ENCODE measurements at places on chromosomes 2 and 18.

DNA sequence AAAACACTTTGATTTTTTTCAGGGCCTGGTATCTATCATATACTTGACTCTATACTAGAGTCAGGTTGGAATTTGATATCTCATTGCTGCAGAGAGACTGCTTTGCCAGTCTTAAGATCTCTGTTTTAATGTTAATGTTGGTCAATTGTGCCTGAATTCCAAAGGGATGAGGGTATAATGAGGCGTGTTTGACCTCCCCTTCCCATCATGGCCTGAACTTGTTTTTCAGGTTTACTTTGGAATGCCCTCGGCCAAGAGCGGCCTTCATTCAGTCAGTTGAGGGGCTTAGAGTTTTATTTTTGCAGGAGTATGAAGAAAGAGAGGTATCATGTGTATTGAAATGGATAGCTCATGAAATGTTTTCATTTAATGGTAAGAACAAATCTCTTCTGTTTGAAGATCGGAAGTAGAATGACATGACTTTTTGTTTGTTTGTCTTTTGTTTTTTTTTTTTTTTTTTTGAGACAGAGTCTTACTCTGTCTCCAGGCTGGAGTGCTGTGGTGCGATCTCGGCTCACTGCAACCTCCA, 119.0 kb downstream of the KIAA1328 start:
- DNase-seq: no peak

GRCh38 chr2:239803766-239804115, 221.4 kb downstream of the NDUFA10 start:
- no peak for DNase-seq

GRCh38 chr2:75703589-75704287, 7.0 kb downstream of the GCFC2 start:
- no peak for DNase-seq

DNA sequence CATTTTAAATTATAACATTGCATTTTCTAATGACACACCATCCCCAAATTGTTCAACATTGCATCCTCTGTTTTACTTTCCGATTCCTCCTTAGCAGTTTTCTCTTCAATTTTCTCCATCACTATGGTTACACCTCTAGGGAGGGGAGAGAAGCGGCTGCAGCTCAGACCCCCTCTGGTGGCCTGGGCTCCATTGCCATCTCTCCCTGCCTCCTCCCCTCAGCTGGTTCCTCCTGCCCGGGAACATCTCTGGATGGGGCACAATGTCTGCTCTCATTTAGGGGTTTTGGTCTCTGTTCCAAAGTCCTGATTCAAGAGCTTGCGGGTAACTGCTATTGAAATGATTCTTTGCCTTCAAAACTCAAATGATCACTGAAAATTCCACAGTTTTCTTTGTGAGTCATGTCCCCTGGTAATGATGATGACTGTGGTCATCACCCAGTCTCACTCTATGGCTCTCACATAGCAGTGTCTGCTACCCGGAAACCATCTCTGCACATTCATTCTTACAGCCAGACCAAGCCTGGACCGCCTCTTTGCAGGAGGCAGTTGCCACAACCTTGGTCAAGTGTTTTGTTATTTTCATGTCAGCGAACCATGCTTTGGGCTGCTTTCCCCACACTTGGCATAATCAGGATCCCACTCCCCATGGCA, 263.9 kb downstream of the ALPK2 start:
- no peak for DNase-seq

DNA sequence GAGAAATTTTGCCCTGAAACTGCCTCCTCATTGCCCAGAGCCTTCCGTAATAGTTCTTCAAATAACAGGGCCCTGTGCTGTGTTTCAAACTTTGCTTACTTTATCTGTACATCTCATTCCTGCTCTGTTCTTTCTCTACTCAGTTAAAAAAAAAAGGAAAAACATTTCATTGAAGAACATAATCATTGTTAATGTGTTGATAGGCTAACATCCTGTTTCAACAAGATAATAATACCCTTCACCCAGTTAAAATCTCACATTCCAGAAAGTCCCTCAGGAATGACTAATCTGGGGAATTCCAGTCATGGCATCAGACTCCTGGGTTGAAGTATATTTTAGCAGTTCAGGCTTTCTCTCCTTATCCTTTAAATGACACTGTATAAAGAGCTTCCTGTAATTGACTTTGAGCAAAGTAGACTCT, 45.6 kb upstream of the ITGAV start:
- DNase-seq: no peak

- DNase-seq: no peak
Measured at GRCh38 chr18:51623653-51624052, 426.2 kb upstream of the MEX3C start.

- no peak for DNase-seq
Measured at GRCh38 chr2:194549387-194549786, 1107.6 kb upstream of the SLC39A10 start.

DNA sequence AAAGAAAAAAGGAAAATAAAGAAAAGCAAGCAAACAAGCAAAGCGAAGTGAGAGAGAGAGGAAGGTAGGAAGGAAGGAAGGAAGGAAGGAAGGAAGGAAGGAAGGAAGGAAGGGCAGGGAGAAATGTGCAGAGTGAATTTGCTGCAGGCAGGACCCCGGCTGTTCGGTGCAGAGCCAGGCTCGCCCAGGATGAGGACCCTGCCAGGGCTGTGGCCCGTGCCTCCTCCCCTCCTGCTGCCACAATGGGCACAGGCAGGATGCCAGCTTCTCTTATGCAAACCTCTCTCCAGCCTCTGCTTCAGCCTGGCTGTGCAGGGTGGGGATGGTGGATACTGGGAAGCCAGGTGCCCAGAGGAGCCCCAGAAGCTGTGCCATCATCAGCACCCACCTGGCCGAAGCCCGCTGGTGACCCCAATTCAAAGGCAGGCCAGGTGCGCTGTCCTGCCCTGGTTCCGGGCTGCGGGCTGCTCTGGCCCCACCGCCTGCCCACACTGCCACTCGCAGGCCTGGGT, 3.2 kb downstream of the GPR17 start:
- DNase-seq: no peak

DNA sequence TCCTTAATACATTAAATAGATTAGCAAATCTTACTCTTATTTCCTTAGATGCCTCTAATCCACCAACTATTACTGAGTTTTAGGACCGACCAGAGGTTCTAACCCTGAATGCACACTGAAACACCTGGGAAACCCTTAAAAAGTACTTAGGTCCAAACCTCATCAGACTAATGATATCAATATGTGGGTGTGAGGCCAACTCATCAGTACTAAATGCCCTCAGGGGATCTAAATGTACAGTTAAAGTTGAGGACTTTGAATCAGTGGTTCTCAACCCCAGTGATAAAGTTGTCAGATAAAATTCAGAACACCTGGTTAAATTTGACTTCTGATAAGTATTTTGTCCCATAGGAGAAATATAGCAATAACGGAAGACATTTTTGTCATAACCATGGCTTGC, 20.9 kb downstream of the MMADHC start:
- DNase-seq: no peak

GRCh38 chr18:7899078-7899477, 332.0 kb downstream of the PTPRM start:
- DNase-seq: no peak

DNA sequence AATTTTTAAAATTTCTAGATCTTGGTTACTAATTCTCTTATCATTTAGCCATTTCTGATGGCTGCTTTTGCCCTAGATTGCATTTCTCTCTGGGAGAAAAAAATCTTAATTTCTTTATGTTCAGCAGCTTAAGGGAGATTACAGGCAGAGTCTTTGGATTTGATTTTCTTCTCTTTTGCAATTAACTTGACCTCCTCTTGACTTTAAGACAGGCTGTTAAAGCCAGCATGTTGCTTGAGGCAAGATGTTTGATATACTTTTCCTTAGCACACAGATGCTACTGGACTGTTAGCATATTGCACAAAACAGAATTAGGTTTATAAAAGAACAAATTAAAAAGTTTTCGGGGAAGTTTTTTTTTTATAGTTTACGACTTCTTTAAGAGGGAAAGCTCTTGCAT, 50.0 kb downstream of the XRCC5 start:
- DNase-seq: no peak

- DNase-seq: no peak
Measured at GRCh38 chr18:49966090-49966489, 152.8 kb upstream of the ACAA2 start.

DNA sequence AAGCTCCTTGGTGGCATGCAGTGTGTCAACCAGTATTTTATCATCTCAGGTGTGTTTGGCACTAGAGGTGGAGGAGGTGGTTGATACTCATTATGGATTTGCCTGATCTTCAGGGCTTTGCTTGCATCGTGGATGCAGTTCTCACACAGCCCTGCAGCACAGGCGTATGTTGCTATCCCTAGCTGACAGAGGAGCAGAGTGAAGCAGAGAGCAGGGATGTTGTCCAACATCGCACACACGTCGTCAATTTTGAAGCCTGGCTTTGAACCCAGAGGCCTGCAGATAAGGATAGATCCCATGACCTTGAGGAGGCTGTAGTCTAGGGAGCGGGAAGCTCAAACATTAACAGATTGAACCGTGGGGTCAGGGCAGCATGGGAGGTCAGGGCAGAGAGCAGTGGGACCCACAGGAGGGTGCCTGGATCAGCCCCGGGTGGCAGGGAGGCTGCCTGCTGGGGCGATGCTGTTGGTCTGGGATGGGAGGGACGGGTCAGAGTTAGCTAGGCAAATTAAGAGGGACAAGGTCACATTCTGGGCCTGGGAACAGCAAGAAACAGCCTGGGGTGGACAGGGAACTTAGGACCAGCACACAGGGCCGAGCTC, 4.2 kb downstream of the RNF144A start:
- DNase-seq: no peak

GRCh38 chr2:69055688-69056470, 42.9 kb downstream of the ANTXR1 start:
- no peak for DNase-seq

DNA sequence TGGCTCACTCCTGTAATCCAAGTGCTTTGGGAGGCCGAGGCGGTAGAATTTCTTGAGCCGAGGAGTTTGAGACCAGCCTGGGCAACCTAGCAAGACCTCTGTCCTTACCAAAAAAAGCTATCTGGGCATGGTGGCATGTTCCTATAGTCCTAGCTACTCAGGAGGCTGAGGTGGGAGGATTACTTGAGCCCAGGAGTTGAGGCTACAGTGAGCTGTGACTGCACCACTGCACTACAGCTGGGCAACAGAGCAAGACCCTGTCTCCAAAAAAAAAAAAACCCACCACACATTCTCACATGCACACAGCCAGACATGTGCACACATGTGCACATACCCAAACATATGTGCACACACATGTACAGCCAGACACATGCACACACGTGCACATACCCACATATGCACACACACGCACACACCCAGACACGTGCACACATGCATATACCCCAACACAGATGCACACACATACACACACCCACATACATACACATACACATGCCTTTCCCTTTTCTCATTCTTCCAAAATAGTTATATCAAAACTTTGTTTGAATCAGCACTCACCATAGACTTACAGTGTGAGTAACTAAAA, 14.2 kb downstream of the GREB1 start:
- DNase-seq: no peak

GRCh38 chr2:207296265-207296948, 130.7 kb upstream of the KLF7 start:
- no peak for DNase-seq

DNA sequence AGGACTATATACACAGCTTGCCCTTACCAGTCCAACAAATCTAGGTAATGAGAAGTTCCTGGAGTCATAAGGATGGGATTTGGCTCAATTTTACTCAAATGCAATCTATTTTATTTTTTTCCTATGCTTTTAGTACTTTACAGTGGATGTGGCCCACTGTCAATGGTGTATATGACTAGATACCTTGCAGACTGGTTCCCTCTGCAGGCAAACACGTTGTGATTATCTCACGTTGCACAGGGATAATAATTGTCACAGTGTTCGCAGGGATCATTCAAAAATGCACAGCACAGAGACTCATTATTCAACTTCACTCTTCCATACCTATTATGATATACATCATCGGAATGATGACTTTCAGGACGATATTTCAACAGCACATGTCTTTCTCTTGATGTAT, 359.7 kb downstream of the MBD2 start:
- no peak for DNase-seq

DNA sequence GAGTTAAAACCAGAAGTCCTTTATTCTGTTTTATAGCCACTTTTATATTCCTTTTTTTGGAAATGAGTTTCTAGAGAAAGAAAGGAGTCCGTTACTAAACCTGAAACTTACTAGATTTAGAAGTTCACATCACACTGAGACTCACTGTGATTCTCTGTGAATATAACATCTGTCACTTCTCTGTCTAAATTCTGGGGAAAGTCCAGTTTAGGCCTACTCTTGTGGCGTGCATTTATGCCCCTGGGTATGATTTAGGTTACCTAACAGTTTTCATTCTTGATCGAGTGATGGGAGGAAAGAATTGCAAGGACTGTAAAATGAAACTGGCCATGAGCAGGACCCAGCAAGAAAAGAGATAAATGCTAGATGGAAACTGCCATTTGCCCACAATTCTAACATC, 449.6 kb downstream of the SPAG16 start:
- no peak for DNase-seq

DNA sequence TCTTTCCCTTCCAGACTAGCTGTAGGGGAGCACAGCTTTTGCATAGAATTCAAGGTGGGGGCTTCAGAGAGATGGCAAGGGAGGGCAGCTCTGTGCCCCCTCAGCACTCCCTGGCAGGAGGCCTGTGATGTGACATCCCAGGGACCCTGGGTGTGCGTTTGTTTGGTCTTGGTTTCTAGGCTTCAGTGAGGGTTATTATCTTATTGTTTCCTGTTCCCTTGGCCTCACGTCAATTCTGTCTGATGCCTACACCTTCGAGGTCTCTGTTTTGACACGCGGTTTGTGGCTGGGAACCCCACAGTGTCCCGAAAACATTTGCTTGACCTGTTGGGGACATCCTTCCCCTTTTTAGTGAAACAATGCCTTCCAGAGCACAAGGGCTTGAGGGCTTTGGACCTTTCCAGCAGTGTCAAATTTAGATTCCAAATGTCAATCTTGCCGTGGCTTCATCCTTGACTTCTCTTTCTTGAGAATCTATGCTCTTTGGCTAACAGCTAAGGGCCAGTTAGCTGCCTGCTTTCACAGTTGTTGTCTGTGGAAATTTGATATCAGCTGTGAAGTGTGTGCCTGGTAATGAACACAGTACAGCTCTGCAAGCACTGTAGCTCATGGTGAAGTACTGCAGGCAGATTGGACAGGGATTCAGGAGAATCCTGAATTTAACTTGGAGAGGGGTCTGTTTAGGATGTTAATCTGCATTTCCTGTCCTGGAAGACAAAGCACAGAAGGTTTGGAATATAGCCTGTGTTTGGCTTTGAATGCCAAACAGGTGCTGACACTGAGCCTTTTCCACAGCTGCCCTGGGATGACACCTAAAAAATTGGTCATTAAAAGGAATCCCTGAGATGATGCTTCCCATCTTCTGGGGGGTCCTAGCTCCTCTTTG, 108.2 kb upstream of the CXCR4 start:
- peak; percentile 25 for DNase-seq

Measured in activated CD4-positive, alpha-beta T cell treated with anti-CD3 and anti-CD28 coated beads, Interleukin-2, amount 50 U/mL, for 1 hour (primary cell).